Urothelium cell line (cell line): ENCODE measurements at places on chromosomes 3 and 15.

- no peak for DNase-seq
Observed at GRCh38 chr15:40688932-40689799, 5.8 kb upstream of the RAD51 start.

GRCh38 chr3:9030034-9030433, 66.8 kb upstream of the RAD18 start:
- no peak for DNase-seq

DNA sequence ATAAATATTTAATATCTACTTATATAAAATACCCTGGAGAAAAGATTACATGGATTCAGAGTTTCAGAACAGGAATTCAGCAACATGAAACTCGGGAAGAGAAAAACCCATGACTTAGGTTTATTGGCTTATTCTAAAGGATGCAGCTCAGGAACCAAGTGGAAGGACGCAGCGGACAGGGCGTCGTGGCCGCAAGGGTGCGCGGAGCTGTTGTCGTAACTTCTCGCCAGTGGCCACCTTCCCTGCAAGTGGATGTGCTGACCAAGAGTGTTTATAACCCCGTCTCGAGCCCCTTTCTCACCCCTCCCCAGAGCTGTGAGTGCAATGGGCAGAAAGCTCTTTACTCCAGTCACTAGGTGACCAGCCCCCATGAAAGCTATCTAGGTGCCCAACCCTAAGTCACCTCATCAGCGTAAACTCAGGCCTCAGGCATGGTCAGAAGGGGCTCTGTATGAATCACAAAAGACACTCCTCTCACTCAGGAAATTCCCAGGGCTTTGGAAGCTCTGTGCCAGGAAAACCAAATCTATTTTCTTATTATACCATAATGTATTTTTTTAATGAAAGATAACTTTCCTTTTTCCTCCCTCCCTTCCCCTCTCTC, 77.3 kb downstream of the CHRNA7 start:
- DNase-seq: no peak

DNA sequence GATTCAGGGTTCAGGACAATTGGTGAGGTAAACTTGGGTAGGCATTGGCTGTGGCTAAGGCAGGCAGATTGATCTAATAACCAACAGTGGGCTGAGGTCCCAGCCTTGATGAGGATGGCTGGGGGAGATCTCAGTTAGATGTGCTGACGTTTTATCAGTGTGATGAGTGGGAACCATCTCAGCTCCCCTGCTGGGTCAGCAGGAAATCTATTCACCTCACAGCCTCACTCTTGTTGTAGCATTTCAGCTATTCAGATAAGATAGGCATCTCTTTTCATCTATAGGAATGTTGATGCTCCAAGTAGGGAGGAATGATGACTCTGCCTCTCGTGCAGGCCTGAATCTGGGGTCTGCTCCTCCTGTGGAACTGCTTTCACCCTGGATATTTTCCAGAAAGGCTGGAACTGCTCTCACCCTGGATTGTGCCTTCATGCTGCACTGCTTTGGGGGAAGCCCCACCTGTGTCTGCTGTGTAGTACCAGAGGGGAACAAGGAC, 973.7 kb downstream of the NSUN3 start:
- no peak for DNase-seq

DNA sequence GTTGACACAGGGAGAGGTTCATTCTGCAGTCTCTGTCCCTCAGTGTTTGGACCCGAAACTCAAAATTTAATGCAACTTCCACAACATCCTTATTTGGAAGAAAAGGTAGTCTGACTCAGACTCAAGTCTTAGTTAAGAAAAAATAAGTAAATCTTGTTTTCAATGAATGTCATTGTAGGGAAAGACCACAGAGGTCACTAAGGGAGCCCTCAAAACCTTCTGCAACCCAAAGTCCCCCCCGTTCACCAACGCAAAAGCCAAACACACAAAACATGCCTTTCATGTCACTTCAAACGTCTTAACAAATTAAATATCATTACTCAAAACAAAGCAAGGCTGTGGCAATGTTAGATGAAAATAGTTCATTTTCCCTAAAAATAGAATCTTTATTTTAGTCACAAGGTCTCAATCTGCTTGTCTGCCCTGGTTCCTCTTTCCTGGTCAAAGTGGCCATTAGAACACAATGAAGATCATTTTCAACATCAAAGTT, 20.9 kb upstream of the SSUH2 start:
- DNase-seq: no peak

- DNase-seq: no peak
Observed at GRCh38 chr3:2540115-2540514, 441.4 kb downstream of the CNTN4 start.

DNA sequence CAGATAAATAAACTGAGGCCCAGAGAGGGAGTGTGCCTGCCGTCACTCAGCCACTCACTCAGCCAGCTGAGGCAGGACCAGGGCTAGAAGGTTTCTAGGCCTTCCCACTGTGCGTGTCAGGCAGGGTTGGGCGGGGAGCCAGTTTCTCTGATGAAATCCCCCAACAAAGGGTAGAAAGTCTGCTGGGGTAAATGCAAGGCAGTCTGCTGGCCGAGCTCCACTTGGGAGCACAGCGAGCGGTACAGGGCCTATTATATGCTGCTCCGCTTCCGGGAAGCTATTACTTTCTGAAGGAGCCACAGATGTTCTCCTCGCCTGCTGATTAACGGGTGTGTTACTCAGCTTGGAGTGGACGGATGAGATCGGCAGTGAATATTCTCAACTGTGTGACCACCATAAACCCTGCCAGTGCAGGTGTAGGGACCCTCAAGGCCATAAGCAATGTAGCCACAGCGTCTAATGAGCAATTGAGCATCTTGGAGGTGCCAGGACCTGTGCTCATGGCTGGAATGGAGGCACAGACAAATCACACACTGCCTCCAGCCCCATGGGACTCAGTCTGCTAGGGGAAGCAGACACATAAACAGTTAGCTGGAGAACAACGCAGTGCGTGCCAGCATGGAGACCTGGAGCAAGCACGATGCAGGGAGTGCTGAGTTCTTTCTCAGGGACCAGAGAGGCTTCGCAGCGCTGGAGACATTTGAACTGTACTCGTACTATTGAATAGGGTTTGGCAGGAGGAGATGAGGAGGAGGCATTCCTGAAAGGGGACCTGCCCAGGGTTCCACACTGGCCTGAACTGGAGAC, 42.1 kb downstream of the CORO2B start:
- no peak for DNase-seq

DNA sequence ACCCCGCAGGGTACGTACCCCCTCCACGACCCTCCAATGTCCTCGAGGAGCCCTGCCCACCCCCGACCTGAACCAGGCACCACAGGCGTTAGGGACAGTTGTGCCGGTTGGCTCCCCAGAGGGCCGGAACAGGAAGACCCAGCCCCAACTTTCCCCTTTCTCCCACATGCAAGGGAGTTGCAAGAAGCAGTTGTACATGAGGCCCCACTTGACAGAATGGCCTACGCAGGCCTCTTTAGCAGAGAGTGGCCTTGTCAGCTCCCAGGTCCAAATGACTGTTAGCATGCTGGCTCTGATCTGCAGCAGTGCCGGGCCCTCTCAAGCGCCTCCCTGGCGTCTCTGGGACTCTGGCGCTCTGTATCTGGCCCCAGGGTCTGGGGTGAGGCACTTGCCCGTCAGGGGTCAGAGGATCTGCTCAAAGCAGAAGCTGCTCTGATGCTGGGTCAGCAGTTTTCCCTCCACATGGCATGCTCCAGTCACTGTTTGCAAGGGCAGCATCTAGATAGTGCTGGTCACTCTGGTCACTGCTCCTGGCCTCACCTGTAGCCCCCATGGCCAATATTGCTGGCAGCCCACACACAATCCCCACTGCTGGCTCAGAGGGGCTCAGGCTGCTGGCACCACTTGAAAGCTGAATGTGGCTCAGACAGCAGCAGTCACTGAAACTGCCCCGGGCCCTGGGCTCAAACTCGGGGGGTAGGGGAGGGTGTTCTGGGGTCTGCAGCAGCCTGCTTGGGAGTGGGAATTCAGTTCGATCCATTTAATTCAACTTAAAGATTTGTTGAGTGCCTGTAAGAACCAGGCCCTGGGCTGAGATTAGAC, 254.5 kb downstream of the FAM43A start:
- DNase-seq: no peak

GRCh38 chr3:67094167-67094566, 96.1 kb downstream of the KBTBD8 start:
- DNase-seq: no peak

- no peak for DNase-seq
Observed at GRCh38 chr15:62835762-62836161, 206.8 kb upstream of the TPM1 start.

DNA sequence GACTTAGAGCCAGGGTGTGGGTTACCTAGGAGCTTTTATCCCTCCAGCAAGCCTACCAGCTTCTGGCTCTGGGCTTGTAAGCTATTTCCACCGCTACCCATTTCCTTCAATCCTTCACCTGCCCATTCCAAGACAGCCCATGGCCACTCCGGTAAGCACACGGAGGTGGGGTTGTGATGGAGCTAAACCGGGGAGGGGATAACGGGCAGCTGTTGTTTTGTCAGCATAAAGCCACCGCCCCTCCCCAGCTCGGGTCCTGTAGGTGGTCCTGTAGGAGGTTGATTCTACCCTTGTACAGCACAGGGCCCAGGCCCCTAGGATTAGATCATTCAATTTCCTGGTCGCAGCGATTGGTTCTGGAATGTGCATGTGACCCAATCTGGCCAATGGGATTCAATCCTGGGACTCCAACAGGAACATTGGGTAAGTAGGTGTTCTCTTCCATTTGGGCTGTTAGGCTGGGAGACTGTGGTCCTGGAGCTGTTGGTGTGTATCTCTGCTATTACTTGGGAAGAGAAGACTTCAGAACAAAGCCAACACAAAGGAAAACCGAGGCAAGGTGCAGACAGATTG, 150.6 kb downstream of the RAB11A start:
- no peak for DNase-seq

GRCh38 chr3:16301507-16301906, 36.5 kb downstream of the OXNAD1 start:
- DNase-seq: no peak

DNA sequence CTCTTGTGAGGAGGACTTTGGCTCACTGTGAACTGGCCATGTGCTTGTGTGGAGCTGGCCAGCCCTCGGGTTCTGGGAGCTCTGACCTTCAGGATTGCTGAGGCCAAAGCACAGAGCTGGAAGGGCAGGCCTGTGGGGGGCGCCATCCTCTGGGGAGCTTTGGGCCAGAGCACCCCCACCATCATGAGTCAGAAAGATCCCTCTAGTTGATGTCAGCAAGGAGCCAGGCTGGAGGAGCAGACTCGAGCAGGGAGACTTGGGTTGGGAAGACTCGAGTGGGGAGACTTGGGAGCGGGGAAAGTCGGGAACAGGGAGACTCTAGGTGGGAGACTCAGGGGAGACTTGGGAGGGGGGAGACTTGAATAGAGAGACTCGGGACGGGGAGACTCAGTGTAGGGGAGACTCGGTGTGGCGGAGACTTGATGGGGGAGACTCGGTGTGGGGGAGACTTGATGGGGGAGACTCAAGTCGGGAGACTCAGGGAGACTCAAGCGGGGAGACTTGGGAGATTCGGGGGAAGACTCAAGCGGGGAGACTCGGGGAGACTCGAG, 37.7 kb upstream of the PLXNA1 start:
- DNase-seq: no peak

GRCh38 chr15:27059610-27060202, 88.7 kb downstream of the GABRG3 start:
- peak; percentile 66 for DNase-seq

DNA sequence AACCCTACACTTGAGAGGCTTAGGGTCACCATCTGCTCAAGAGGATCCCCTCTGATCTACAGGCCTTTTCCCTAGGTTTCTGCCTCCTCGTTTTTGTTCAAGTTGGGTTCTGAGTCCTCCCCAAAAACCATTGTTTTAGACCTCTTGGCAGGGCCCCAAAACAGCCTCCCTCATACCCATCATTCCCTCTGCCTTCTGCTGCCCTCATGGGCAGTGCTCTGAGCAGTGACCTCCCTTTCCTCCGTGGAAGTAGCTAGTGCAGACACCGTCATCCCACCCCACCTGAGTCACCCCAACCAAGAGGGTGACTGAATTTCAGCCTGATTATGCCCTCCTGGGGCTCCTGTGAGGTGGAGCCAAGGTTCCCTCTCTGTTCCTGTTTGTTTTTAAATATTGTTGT, 92.0 kb downstream of the RBPMS2 start:
- DNase-seq: no peak

GRCh38 chr3:40170395-40170794, 139.1 kb upstream of the EIF1B start:
- no peak for DNase-seq

GRCh38 chr3:45719655-45720487, 30.7 kb downstream of the SACM1L start:
- no peak for DNase-seq

GRCh38 chr3:143668924-143669790, 179.1 kb downstream of the SLC9A9 start:
- DNase-seq: no peak

DNA sequence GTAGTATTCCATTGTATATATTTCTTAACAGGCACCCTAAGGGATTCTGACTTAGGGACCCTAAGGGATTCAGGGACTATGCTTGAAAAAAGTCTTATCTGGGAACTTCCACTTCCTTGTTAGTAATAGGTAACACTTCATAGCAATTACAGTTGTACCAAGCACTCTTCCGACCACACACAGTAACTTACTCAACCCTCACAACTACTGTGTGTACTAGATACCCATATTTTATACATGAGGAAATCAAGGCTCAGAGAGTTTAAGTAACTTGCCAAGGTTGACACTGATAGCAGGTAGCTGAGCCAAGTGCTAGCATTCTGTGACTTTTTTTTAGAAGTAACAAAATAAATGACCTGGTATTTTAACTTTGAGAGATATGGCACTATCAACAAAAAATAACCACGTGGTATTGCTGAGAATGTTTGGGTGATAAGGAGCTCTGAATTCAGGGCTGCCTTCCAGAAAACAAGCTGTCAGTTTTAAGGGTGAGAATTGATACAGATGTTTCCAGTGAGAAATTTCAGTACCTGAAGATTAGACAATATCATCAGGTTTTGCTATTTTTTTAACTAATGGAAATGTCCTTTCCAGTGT, 210.3 kb upstream of the SUCLG2 start:
- no peak for DNase-seq

DNA sequence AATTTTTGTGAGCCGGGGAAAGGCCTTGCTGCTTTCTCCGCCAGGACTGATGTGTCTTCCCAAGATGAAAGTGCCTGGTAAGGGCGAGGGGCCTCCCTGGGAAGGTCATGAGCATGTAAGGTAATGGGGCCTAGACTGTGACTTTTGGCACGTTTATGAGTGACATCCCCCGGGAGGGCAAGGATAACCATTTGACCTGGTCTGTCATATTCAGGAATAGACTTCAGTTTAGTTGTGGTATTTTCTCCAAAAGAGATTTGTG, 631 bp upstream of the CNBP start:
- DNase-seq: peak; percentile 33

DNA sequence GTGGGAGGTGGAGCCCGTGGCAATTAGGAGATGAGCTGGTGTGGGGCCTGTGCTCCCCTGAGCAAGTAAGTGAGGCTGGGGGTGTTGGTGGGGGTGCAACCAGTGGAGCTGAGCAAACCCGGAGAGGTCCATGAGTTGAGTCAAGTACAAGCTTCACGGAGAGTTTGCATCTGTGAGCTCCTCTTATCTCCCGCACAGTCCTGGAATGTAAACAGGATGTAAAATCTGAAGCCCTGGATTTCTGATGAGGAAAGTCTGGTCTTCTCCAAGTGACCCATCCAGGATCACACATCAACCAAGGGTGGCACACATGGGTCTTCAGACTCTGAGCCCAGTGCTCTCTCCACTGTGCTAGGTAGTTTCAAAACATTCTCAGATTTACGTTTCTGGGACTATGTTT, 67.8 kb downstream of the LSM3 start:
- no peak for DNase-seq
